ENCODE measurements at places on chromosomes 2 and 18.

GRCh38 chr18:54147439-54147838 is 77.0 kb downstream of the MBD2 start:
- no peak for DNase-seq

- peak; percentile 67 for DNase-seq
These were observed 28.6 kb downstream of the DOCK10 start for GRCh38 chr2:225013425-225014365.

- no peak for DNase-seq
These were observed 44.3 kb upstream of the ASB1 start for GRCh38 chr2:238382381-238382781.

GRCh38 chr2:234873828-234874173 is 78.0 kb upstream of the SH3BP4 start:
- DNase-seq = peak; percentile 18

- DNase-seq = no peak
These were observed 19.5 kb upstream of the ERCC3 start for GRCh38 chr2:127313406-127313805.

GRCh38 chr18:9827211-9827792 is 58.5 kb upstream of the TXNDC2 start:
- DNase-seq = no peak

DNA sequence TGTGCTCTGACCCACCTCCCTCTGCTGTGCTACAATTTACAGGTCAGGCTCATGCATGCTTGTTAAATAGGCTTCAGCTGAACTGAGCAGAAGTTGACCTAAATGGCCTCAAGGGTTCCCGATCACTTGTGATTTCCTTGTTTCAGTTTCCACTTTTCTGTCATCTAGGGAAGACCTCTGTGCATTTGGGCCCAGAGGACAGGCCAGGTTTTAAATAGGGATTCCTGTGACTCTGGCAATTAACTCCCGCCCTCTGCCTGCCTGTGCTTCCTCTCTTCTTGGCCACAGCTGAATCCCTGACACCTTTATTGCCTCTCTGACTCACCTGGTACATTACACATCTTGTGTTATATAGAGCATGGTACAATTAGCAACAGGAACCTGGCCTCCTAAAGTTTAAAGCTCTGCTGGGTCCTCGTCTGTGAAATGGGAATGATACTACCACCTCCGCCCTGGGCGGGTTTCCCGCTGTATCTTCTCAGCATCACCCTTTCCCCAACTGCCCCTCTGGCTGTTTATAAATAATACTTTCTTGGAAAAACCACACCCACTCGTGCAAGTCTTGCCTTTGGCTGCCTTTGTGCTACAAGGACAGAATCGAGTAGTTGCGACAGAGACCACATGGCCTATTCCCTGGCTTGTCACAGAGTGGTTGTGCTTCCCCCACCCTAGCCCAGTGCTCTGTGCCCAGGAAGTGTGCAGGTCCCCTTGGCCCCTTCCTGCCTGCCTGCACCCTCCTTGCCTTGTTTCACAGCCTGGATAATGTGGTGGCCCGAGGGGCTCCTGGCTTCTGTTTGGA is 7.9 kb downstream of the CABLES1 start:
- no peak for DNase-seq

DNA sequence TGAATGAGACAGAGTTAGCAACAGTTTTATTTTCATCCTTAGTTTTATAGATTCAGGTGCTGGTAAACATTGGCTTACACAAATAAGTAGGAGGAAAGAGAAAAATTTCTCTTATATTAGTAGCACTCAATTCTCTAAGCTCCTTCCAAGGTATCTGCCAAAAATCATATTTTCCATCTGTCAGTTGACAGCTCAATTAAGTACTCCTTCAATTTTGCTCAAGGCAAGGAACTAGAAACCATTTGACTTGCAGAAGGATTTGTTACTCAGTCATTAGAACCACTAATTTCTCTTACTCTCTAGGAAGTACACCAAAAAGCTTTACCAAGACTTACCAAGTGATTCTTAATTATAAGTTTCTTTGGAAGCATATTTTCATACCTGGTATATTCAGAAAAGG is 101.4 kb upstream of the ATP8B1 start:
- DNase-seq = no peak

DNA sequence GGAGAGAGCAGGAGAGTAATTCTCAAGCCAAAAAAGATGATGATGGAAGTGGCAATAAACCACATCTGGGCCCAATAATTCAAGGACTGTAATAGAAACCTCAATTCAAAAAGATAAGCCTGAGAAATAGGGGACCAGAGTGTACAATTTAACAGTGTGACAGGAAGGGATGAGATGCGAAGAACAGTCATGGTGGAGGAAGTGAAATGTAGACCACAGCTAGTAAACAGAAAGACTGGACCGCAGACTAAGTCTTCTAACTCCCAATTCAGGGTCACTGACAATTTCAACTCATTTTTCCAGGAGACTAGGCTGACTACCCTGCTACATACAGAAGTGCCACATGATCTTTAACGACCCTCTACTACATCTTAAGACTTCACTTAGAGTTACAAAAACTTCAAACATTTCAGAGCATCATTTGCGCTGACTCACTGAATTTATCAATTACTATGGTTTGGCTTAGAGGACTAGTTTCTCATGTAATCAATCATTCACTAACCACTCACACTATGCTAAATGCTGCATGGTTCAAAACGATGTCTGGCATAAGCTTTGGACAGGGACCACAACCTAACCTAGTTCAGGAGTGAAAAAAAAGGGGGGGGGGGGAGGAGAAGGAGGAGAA is 9.0 kb downstream of the CUL3 start:
- DNase-seq = peak; percentile 20

- no peak for DNase-seq
These were observed 324.1 kb upstream of the TCF4 start for GRCh38 chr18:55912071-55912470.

- peak; percentile 28 for DNase-seq
These were observed 14.1 kb upstream of the LCT start for GRCh38 chr2:135850892-135851668.

GRCh38 chr2:235977445-235977844 is 190.7 kb downstream of the GBX2 start:
- no peak for DNase-seq

DNA sequence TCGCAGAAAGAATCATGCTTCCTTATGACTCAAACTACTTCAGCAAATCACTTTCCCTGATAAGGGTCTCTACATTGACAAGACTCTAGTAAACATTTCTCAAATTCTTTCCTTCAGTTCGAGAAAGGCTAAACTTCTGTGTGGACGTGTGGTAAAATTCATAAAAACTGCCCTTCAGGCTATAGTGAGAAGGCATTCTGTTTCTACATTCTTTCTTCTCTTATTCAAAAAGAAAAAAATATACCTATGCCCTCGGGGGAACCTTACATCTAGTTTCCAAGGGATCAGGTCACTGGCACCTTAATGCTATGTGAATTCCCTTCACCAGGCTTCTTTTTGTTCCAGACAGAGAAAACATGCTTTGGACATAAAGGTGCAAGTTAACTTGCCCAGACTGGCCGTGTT is 4.9 kb downstream of the VIT start:
- DNase-seq = peak; percentile 46

DNA sequence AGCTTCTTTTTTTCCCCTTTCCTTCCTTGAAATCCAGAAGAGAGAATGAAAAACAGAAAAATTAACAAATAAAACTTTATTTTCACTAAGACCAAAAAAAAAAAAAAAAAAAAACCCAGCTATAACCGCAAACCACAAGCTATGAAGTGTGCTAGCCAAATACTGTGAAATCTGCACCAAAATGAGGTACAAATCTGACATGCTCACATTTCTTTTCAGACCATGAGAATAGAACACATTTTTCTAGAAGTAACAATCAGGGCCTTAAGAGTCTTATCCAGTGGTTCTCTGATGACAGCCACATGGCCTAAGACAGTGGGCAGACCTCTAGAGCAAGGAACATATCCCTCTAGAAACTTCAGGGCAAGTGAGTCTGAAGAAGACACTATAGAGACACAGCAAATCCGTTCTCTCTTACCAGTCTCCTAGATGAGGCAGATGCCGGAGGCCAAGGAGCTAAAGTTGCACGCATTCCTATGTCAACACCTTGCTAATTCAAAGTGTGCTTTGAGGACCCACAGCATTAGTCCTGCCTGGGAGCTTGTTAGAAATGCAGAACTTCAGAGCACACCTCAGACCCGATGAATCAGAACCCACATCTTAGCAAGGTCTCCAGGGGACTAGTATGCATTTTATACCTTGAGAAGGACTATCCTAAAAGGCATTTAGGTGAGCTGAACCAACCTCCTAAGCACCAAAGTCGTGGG is 317.1 kb downstream of the MYCN start:
- no peak for DNase-seq

- peak; percentile 67 for DNase-seq
These were observed 14.9 kb downstream of the CEBPZOS start for GRCh38 chr2:37211212-37211611.
